ENCODE measurements at places on chromosomes 7 and 10. TPM values are rescaled to one million over a fixed set of nuclear protein-coding genes. Genes with fewer than 3 reads are reported as not detected.

PDE6C gene
- total RNA-seq: not detected

HOXA4 gene
- total RNA-seq: not detected

ERVW-1 gene
- total RNA-seq: 0.19 TPM

ANKRD61 gene
- total RNA-seq: 0.18 TPM

CAMK2B gene
- total RNA-seq: not detected

RADIL gene
- total RNA-seq: 0.22 TPM

TMEM139 gene
- total RNA-seq: not detected

ZNF746 gene
- 23.3 TPM for total RNA-seq

DNA sequence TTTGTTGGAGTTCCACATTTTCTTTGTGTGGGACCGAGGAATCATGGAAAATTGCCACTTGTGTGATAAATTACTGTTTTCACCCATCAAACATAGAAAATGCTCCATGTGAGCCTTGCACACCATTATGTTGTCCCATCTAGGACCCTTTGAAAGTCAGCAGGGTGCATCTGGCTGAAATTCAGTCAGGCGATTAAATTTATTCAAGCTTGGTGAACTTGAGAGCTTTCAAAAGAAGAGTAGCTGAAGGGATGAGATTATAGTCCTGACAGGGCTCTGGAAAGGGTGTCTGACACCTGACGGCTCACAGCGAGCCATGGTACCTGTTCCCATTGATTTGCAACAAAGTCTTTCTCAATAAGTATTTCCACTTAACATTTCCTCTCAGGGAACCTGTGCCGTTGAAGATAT is 399.7 kb upstream of the ETV1 start:
- DNase-seq: no peak

- no peak for DNase-seq
These were observed 22.0 kb upstream of the LMTK2 start for GRCh38 chr7:98084631-98085030.

DNA sequence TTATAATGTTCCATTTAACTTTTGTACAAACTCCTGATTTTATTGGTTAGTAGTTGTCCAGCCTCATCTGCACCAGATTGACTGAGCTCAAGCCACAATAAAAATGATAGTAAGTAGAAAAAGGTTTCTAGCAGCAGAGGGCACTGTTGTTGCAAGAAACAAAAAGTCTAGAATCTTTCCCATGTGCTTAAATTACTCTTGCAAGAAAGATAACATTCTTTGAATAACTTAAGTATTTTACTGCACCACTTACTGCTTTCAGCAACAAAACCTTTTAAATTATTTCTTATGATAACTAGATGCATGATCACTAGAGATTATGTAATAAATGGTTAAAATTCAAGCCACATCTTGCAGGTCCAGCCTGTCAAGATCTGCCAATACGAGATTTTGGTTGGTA is 27.0 kb downstream of the LMOD2 start:
- peak; percentile 60 for DNase-seq

- DNase-seq: no peak
These were observed 217.8 kb upstream of the HPS1 start for GRCh38 chr10:98664329-98665042.

GRCh38 chr10:28774051-28774995 is 97.0 kb downstream of the BAMBI start:
- peak; percentile 5 for DNase-seq

GRCh38 chr7:102261451-102261850 is 25.2 kb upstream of the SH2B2 start:
- no peak for DNase-seq

DNA sequence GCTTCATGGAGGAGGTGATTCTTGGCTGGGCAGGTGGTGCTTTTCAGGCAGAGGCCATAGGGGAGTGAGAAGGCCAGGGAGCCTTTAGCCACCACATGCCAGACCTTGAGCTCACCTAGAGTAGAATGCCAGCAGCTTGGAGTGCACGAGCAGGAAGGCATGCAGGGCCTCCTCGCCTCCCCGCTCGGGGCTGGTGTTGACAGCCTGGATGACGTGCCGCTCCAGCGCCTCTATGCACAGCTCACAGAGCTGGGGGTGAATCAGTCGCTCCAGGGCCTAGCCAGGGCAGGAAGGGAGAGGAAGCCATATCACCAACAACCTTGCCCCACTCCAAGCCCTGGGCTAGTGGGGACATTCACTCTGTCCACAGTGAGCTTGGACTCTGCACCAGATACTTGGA is 15.7 kb downstream of the HPS1 start:
- DNase-seq: no peak

DNA sequence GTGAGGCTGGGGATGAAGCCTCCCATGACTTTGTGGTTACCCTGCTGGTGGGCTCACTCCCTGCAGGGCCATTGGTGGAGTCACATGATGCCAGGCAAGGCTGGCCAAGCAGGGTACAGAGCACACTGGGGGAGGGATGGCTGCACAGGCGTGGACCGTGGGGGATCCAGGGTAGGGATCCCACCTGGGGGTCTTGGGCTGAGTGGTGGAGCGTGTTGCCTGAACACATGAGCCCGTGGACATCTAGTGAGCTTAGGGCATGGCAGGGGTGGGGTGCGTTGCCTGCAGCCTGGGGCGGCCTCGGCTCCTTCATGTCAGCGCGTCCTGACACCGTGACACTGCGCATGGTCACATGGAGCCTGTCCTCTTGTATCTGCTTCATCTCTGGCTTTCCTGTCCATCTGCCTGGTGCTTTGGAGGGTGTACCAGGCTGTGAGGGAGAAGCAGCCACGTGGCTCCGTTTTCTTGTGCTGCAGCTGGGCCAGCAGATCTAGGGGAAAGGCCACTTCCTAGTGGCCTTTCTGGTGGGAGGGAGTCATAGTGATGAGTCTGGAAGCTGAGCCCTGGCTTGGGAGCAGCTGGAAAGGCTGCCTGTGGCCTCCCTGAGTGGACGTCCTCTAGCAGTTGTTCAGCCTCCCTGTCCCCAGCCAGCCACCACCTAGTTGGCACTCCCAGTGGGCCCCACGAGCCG is 96.2 kb downstream of the LHPP start:
- DNase-seq: no peak

DNA sequence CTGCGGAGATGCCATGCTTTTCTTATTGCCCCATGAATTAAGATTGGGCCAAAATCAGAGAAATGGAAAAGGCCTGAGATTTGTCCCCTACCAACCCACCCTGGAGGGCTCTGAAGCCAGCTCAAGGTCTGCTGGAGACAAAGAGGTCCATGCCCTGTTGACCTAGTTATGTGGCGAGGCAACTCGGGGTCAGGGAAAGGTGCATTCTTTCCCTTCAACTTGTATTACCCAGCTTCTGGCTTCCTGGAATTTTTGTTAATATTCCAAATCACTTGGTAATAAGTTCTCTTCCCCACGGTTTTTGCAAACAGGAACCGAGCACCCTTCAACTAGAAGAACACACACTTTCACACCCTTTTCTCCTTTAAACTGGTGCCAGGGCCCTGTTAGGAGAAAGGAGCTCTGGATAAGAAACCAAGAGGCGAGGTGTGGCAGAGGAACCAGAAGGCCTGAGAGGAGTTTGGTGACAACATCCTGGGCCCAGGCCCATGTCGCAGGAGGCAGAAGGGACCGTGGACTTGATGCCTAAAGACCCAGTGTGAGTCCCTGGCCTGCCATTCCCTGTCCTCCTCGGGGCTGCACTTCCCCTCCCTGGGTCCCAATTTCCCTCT is 12.5 kb upstream of the SFRP5 start:
- DNase-seq: no peak

DNA sequence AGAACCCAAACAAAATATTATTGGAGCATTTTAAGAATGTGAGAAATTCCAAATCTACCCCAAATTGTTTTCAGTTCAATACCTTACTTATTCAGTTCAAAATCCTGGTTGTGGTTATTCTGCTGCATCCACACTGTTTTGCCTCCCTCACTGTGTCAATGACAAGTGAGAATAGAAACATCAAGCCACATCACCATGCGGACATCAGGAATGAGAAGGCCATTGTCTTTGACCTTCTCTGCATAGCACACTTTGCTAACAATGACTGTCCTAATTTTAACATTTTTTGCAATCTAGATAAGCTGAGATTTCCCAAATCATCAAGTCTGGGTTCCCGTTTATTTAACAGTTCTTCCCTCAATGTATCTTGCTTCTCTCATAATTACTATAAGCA is 93.7 kb downstream of the ELAPOR2 start:
- no peak for DNase-seq

GRCh38 chr7:36904802-36905201 is 180.5 kb upstream of the AOAH start:
- no peak for DNase-seq

- no peak for DNase-seq
These were observed 107.6 kb downstream of the KCNMA1 start for GRCh38 chr10:77530011-77530410.

DNA sequence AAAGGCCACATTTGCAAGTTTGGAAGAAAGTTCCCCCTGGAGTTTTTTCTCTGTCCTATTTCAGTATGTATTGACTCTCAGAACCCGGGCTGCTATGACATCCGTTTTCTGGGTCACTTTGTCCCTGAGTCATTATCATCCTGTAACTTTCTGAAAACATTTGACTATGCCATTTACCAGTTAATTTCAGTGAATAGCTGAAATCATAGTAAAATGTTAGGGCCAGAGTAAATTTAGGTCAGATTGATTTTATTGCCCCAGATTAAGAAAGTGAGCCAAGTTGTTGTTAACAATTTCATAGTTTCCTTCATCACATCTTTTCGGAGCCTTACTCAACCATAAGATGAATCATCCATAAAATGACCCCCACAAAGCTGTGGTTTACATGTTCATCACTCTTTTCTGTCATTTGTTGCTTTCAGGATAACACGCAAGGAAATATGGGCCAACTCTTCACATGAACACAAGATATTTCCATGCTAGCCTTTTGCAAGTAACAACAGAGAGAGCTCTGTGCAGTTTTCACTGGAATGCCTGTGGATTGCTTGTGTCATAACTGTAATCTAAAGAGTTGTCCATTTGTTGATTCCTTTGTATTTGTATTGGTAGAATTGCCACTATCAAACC is 3.9 kb upstream of the MACC1 start:
- DNase-seq: peak; percentile 99

- no peak for DNase-seq
These were observed 130.9 kb downstream of the AGMO start for GRCh38 chr7:15430911-15431310.

GRCh38 chr10:3402187-3402751 is 229.7 kb upstream of the PITRM1 start:
- no peak for DNase-seq

- DNase-seq: no peak
These were observed 671.4 kb upstream of the GALNT17 start for GRCh38 chr7:70460562-70460961.

DNA sequence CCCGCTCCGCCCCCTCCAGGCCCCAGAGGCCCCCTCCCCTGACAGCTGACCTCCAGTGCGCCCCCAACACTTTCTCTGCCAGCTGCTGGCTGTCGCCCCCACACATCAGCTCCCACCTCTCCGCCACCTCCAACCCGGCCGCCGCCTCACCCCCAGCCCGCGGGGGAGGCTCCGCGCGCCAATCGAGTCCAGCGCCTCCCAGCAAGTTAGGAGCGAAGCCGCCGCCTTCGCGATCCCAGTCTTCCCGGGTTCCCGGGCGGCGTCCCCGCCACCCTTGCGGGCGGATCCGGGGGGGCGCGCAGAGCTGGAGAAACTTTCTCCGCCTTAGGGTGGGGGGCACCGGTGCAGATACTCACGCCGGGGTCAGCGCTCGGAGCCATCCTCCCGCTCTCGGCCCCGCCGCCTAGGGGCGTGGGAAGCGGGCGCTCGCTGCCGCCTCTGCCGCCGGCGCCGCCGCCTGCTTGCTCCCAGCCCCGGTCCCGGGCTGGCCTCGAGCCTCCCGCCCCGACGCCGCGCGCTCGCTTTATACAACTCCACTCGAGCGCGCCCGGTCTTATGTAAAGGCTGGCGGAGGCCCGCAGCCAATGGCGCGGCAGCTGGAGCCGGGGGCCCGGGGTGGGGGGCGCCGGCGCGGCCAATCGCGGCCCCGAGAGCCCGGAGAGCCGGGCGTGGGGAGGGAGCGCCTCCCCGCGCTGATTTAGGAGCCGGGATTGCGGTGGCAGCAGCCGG is at the start of gene CRTAC1:
Gene CRTAC1 (minus strand): TSS at position 529 of the 729 bp plus-strand sequence. CDS start 149 bp downstream, at position 380.
- DNase-seq: no peak

- no peak for DNase-seq
These were observed 16.5 kb downstream of the YKT6 start for GRCh38 chr7:44217223-44217714.

DNA sequence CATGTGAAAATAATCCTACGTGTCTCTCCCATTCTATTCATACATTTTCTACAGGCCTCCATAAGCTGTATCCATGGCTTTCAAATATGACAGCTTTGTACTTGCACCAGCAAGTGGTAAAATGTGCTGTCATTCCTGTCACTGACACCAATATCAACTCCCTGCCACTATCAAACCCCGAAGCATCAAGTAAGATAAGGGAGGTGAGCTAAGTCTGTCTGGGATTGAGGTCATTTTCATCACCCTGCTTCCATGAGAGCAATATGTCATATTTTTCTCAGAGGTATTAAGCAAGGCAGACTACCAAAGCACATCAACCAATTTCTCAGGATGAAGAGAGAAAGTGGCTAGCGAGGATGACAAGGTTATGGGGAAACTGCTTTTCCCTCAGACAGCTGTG is 11.1 kb downstream of the GPR22 start:
- DNase-seq: no peak

DNA sequence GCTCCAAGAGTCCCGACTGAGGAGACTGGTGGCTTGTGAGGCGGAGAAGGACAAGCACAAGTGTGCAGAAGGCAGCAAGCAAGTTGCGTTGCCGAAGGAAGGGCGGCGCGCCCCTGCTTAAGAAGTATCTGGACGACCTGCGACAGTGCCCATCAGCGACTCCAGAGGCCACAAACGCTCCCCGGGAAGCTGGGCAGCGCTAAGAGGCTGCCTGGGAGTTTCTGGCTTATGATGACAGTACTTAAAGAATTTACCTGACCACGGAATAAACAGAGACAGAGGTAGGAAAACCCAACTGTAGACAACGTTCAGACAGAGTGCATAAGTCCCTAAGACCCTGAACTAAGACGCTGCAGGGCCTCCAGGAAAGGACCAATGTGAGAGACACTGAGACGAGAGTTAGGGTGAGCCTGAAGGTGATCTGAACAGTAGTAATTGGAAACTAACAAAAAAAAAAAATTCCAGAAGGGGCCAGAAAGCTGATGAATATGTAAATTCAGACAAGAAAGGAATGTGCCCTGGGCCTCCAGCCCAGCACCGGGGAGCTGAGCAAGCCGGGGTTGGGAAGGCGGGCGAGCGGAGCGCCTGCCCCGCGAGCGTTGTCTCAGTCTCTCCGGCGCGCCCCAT is 1.0 kb downstream of the OSBPL3 start:
- DNase-seq: peak; percentile 60
